ENCODE measurements at places on chromosomes 11 and 22.

GRCh38 chr11:57568330-57568766, 876 bp upstream of the UBE2L6 start:
- DNase-seq: peak; percentile 84

GRCh38 chr11:100467821-100468508, 219.1 kb upstream of the ARHGAP42 start:
- DNase-seq: no peak

DNA sequence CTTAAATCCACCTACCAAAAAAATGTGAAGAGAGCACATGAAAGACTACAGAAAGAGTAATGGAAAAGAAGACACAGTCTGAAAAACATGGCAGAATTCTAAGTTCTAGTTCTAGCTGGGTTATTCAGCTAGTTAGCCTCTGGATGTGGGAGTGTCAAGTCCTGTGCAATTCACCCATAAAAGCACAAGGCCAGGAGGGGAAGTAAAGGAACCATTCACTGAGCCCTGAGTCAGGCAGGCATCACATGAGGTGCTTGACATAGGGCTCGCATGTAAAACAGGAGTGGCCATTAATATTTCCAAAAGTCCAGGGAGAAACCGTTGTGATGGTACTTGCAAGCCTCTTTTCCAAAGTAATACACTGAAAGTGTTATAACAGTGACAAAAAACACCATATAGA, 103.7 kb downstream of the GAB2 start:
- no peak for DNase-seq

- DNase-seq: no peak
These were observed 209.2 kb downstream of the CTTN start for GRCh38 chr11:70607561-70607960.

DNA sequence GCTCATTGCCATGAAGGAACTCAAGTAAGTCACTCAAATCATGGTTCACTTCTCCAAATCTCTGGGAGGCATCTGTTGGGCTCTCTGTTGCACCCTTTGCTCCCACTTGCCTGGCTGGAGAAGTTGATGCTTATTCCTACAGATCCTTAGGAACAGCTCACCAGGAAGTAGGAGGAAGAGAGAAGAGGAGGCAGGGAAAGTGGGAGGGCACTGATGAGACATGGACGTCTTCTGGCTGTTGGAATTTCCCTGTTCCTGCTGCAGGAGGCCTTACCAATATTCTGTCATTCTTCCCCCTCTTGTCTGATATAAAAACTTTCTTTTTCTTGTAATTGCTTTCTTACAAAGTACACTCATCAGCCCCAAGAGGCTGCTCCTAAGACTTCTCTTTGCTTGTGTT, 13.6 kb downstream of the POLR2F start:
- DNase-seq: no peak

DNA sequence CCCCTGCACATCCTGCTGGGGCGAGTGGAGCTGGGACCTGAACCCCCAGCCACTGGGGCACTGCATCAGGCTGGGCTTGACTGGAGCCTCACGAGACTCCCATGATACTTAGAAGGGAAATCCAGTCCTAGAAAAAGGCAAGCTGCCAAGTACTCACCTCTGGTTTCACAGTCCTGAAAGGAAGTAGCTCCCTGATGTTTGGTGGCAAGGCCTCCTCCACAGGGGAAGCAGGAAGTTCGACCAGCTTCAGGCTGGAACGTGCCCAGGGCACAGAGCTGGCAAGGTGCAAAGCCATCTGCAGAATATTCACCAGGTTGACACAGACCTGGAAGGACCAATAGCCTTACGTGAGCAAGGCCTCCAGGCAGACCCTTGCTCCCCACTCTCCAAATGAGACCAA, 26.8 kb upstream of the NRIP3 start:
- no peak for DNase-seq

DNA sequence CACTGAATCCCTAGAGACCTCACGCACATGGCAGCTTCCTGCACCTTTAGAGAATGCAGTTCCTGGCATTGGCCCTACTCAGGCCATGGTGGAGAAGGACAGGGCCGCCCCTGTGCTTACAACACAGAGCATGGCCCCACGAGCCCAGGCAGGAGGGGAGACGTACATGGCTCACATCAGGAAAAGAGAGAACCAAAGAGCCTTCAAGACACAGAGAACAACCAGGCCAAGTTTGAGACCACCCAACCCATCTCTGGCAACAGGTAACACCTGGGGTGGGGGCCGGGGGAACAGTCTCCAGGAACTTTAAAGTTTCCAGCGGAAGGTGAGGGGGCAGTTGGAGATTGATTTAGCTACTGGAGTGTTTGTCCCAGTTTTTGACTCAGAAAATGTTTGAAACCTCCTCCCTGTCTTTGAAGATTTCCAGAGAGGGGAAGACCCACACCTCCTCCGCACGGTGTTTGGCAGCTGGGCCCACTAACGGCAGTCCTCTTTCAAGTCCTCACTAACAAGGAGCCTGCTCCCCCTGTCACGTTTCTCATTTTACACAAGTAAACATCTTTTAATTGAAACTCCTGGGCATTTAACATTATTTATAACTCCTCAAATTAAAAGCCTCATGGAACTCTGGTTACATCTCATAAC, 1423.8 kb downstream of the TBC1D22A start:
- no peak for DNase-seq

DNA sequence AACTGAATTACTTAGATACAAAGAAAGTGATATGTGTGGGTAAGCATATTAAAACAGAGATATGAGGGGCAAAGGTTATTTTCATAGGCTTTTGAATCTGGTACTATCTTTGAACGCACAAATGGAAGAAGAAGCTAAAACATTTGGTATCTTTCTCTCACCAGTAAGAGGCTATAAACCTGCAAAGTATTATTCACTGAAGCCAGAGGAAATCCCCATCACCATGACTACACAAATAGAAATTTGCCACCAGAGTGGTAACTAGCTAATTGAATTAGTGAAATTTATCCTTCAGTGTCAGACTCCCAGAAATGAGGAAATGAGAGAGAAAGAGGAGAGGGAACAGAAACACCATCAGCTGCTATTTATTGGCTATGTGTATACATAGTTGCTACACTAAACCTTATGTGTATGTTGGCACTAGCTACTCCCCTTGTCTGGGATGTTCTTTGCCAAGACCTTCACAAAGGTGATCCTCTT, 503.4 kb downstream of the DLG2 start:
- no peak for DNase-seq

DNA sequence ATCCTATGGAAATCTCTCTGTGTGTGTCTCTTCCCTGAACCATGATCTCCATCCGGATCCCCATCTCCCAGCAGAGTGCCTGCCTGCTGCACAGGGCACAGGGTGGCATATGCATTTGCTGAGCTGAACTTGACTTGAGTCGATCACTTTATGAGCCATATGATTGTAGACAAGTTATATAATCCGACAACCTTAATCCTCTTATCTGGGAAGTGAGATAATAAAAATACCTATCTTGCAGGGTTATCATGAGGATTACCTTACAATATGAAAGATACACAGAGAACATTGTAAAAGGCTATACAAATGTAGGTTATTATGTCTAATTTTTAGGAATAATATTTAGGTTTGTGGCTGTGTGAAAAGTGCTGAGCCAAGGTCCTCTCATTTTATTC, 124.5 kb downstream of the ST3GAL4 start:
- no peak for DNase-seq

DNA sequence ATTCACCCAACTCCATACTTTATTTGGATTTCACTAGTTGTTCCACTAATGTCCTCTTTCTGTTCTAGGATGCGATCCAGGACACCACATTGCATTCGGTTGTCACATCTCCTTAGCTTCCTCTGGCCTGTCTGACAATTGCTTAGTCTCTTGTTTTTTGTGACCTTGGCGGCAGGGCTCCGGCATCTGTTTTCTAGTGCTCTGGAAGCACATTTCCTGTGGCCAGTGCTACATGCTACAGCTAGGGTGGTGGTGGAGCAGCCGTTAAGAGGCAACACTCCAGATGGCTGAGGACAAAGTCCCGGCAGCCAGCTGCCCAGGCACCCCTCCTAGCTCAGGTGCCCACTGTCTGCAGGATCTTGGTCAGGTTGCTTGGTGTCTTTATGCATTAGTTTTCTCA, 6.8 kb downstream of the STX3 start:
- no peak for DNase-seq
